ENCODE measurements at places on chromosomes 2 and 18. TPM values are rescaled to one million over a fixed set of nuclear protein-coding genes. Genes with fewer than 3 reads are reported as not detected.

Gene RAB27B
- 0.33 TPM for total RNA-seq

Gene CD207
- not detected for total RNA-seq

Gene TMEM150A
- 25.2 TPM for total RNA-seq

DNA sequence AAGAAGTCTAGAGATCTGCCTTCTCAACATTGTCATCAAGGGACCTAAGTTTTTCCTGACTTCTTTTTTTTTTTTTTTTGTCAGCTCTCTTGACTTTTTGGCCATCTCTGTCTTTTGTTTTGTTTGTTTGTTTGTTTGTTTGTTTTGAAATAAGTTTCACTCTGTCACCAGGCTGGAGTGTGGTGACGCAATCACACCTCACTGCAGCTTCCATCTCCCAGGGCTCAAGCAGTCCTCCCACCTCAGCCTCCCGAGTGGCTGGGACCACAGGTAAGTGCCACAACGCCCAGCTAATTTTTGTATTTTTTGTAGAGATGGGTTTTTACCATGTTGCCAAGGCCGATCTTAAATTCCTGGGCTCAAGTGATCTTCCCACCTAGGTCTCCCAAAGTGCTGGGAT is 5.6 kb upstream of the PUS10 start:
- no peak for DNase-seq
- no peak overlapping the region for H3K27ac ChIP-seq
- H3K36me3 ChIP-seq: no peaks in the 10 kb centered on the region
- H3K27me3 ChIP-seq: no peaks in the 10 kb centered on the region
- H3K4me1 ChIP-seq: peaks cover 16% of the 10 kb centered on the region
- no peak overlapping the region for H3K4me3 ChIP-seq

- no peak overlapping the region for H3K27ac ChIP-seq
- H3K27me3 ChIP-seq: no peaks in the 10 kb centered on the region
- H3K4me1 ChIP-seq: peaks cover under 1% of the 10 kb centered on the region
- no peak overlapping the region for H3K4me3 ChIP-seq
Measured at GRCh38 chr2:220029013-220029412, 401.6 kb downstream of the SLC4A3 start.

Gene COA5
- 51.5 TPM for total RNA-seq

- no peak overlapping the region for H3K4me3 ChIP-seq
- no peaks in the 10 kb centered on the region for H3K27me3 ChIP-seq
- peaks cover 14% of the 10 kb centered on the region for H3K36me3 ChIP-seq
- DNase-seq: no peak
- H3K4me1 ChIP-seq: no peaks in the 10 kb centered on the region
Measured at GRCh38 chr2:201630577-201630976, 12.7 kb downstream of the TMEM237 start.

Gene TYMS
- not detected for total RNA-seq

Gene SEPTIN10
- 99.3 TPM for total RNA-seq

- DNase-seq: peak; percentile 70
- peaks cover 15% of the 10 kb centered on the region for H3K4me1 ChIP-seq
- H3K4me3 ChIP-seq: no peak overlapping the region
- H3K27me3 ChIP-seq: no peaks in the 10 kb centered on the region
- no peaks in the 10 kb centered on the region for H3K36me3 ChIP-seq
- H3K27ac ChIP-seq: no peak overlapping the region
Measured at GRCh38 chr18:50203801-50204604, 9.1 kb upstream of the MYO5B start.

DNA sequence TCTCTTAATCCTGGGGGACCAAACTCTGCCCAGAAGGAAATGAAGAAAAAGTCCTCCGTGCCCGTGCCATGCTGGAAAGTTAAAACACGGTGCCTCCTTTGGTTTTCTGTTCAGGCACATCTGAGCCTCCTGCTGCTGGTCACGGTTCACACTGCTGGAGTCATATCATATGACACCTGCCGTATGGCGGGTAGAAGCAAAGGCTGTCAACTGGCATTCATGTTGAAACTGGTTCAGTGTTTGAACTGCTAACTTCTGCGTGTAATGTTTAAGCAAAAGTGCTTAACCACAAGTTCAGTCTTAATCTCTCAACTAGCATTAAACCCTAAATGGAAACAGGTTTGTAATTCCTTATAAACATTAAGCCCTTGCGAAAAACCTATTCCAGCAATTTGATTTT is 3.1 kb downstream of the STK39 start:
- H3K4me3 ChIP-seq: no peak overlapping the region
- H3K36me3 ChIP-seq: no peaks in the 10 kb centered on the region
- no peak overlapping the region for H3K27ac ChIP-seq
- H3K27me3 ChIP-seq: no peaks in the 10 kb centered on the region
- H3K4me1 ChIP-seq: peaks cover 4% of the 10 kb centered on the region
- DNase-seq: no peak

GRCh38 chr2:232532419-232532818 is 6.5 kb downstream of the CHRND start:
- DNase-seq: no peak
- no peaks in the 10 kb centered on the region for H3K4me1 ChIP-seq
- no peaks in the 10 kb centered on the region for H3K27me3 ChIP-seq
- H3K36me3 ChIP-seq: no peaks in the 10 kb centered on the region
